ENCODE measurements at places on chromosomes 12 and 14.

DNA sequence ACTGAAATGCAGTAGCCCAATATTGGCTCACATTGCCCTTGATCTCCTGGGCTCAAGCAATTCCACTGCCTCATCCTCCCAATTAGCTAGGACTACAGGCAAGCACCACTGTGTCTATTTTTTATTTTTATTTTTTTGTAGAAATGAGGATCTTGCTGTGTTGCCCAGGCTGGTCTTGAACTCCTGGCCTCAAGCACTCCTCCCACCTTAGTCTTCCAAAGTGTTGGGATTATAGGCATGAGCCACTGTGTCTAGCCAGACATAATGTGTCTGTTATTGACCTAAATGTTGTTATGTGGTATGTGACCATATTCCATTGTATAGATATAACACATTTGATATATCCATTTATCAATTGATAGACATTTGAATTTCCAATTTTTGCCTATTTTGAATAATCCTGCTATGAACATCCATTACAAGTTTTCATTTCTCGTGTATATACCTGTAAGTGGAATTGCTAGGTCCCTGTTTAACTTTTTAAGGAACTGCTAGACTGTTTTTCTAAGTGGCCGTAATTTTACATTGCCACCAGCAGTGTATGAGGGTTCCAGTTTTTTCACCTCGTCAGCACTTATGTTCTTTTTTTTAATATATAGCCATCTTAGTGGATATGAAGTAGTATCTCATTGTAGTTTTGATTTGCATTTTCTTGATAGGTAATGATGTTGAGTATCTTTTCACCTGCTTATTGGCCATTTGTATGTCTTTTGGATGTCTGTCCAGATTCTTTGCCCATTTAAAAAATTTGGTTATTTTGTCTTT lies 9.4 kb downstream of the USP15 start:
- no peak for DNase-seq

- DNase-seq: no peak
Observed at GRCh38 chr14:99595034-99595433, 9.0 kb downstream of the CCDC85C start.

DNA sequence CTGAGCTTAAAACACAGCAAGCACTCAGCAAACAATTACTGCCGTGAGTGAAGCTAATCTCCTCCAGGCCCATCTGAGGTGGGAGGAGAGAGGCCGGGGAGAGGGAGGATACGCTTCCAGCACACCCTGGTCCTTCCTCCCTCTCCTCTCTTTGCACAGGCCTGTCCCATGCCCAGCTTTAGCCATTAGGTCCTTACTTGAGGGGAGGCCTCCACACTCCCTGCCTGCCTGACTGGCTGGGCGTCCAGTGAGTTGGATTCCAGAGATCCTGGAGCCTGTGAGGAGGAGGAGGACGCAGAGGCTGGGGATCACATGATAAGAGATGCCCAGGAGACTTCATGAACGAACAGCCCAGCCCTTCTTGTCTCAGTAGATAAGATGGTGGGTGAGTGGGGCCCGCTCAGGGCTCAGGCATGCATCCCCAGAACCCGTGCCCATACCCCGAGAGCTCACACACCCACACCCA lies 65.1 kb upstream of the NCOR2 start:
- DNase-seq: no peak

DNA sequence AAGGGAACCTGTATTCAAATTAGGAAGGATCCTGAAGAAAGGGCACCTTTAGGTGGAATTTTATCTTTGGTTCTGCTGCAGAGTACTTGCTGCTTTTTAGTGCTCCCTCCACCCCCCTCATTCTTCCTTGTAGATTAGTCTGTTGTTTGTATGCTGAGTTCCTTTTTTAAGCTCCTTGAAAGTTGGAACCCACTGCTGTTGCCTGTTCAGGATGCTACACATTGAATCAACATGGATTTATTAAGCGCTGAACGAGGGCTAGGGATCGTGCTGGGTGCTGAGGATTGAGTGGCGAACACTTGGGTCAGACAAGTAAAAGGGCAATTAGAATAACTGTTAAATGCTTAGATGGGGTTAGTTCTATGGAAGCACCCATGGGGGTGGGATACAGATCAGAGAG lies 884 bp upstream of the AMN1 start:
- peak; percentile 79 for DNase-seq

DNA sequence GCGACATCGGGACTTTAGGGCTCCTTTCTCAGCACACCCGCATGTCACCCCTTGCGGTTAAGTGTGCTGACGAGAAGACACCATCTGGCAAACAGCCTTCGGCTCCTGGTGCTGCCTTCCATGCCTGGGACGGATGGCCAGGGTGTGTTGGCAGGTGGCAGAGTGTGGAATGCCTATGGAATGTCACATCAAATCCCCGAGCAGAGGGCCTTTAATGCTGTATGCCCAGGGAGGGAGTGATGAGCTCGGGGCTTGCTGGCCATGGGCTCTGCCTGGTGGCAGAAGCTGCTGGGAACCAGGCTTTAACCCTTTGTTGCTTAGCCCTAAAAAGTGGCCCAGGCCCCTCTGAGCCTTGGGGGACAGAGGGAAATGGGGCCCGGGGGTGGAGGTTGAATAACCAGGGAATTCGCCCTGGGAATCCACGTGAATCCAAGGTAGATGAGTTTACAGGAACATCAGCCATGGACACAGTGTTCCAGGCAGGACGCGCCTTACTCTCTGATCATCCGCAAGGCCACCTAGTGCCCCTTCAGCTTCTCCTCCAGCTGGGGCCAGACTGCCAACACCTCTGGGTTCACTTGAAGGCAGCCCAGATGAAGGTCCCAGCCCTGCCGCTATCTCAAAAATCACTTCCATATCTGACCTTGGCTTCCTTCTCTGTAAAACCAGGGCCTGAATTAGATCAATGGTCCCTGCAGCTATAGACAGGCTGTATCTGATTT lies 17.4 kb downstream of the FAM181A start:
- DNase-seq: no peak

GRCh38 chr12:91887957-91888356 lies 257.7 kb downstream of the BTG1 start:
- peak; percentile 28 for DNase-seq

DNA sequence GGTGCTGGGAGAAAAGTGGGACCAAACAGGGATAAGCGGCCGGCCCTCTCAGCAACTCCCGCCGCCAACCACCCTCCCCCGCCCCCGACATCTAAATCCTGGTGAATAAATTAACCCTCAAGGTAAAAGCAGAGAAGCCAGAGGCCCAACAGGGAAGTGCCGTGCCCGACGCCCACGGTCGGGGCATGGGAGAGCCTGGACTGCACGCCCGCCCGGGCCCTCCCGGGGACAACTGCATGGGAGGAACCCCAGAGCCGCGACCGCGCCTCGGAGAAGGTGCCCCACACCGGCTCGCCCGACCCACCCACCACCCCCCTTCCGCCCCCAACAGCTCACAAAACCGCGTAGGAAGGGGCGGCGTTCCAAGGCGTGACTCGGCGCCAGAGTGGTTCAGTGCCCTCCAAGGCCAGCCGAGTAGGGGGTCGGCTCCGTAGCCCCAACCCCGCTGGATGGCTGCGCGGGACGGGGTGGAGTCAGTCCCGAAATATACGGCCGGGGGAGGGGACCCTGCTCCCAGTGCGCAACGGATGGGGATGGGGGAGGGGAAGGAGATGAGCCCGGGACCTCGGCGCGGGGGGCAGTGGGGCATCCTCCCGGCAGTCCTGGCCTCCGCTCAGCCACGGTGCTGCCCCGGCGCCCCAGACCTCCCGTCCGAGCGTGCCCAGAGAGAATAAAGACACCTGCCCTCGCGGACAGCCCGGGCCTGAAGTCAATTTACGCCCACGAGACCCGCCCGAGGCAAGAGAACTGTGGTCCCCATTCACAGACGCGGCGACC lies 732 bp downstream of the SLC25A29 start:
- DNase-seq: peak; percentile 67

DNA sequence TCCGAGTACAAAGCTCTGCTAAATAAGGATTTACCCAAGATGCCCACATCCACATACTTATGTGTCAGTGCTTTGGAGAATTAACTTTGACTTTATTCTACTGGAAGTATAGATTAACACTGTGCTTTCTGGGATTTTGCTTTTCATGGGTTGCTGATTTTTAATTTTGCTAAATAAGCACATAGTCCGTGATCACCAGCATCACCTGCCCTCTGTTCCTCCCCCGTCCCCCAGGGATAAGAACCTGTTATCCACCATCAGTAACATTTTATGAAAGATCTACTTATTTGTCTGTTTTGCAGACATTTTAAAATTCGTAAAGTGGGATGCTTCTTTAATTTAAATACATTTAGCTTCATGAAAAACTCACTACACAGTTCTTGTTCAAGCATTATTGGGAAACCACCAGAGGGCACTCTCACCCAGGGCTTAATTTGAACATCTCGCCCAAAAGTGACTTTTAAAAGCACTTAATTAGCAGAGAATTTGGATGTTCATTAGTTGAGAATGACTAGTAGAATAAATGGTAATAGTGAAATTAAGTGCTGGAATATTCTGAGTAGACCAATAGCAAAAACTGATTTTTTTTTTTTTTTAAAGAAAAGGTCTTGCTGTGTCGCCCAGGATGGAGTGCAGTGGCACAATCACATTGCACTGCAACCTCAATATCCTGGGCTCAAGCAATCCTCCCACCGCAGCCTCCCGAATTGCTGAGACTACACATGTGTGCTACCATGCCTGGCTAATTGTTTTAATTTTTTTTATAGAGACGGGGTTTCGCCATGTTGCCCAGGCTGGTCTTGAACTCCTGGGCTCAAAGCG lies 35.7 kb downstream of the MRPL42 start:
- peak; percentile 70 for DNase-seq
